H1 (cell line): ENCODE measurements at places on chromosomes 5 and 9. TPM values are rescaled to one million over a fixed set of nuclear protein-coding genes. Genes with fewer than 3 reads are reported as not detected.

The S1PR3 gene
- 6.4 and 7.2 TPM in 2 replicates for total RNA-seq

The GDF9 gene
- 0.34 TPM in 1 of 2 replicates, not detected in the other for total RNA-seq

The CDH6 gene
- total RNA-seq, result 1.4 and 1.9 TPM in 2 replicates

The PCDHGB4 gene
- 7.8 and 9.1 TPM in 2 replicates for total RNA-seq

The SPATA31A3 gene
- not detected in 2 replicates for total RNA-seq

The FBXO4 gene
- 0.57 and 0.88 TPM in 2 replicates for total RNA-seq

The KCNN2 gene
- total RNA-seq, result 18.6 and 19.4 TPM in 2 replicates

The STX17 gene
- 16.3 TPM in 2 replicates for total RNA-seq

The GLDC gene
- total RNA-seq, result 89.9 and 101 TPM in 2 replicates

The PCDHB16 gene
- 5.2 and 5.9 TPM in 2 replicates for total RNA-seq

The CDKN2B gene
- 0.31 and 0.88 TPM in 2 replicates for total RNA-seq
